ENCODE measurements at places on chromosomes 4 and X. TPM values are rescaled to one million over a fixed set of nuclear protein-coding genes. Genes with fewer than 3 reads are reported as not detected.

DNA sequence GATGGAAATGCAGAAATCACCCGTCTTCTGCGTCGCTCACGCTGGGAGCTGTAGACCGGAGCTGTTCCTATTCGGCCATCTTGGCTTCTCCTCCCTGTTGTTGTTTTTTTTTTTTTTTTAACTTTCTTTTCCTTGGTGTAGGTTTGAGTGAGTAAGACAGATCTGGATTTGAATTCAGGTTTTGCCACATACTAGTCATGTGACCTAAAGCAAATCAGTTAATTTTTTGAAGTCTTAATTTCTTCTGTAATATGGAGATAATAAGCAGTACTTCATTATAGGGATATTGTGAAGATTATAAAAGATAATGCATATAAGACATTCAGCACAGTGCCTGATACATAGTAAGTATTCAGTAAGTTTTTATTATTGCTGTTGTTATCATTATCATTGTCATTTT, 41.5 kb upstream of the BRS3 start:
- no peak overlapping the region for H3K27ac ChIP-seq
- no peak overlapping the region for H3K4me3 ChIP-seq
- no peak for DNase-seq
- H3K36me3 ChIP-seq: no peaks in the 10 kb centered on the region

- no peak overlapping the region for H3K27ac ChIP-seq
- H3K4me3 ChIP-seq: no peak overlapping the region
- DNase-seq: no peak
- no peaks in the 10 kb centered on the region for H3K27me3 ChIP-seq
- peaks cover 12% of the 10 kb centered on the region for H3K4me1 ChIP-seq
- no peaks in the 10 kb centered on the region for H3K36me3 ChIP-seq
These were observed 6.2 kb downstream of the CLCN3 start for GRCh38 chr4:169626331-169627282.

DNA sequence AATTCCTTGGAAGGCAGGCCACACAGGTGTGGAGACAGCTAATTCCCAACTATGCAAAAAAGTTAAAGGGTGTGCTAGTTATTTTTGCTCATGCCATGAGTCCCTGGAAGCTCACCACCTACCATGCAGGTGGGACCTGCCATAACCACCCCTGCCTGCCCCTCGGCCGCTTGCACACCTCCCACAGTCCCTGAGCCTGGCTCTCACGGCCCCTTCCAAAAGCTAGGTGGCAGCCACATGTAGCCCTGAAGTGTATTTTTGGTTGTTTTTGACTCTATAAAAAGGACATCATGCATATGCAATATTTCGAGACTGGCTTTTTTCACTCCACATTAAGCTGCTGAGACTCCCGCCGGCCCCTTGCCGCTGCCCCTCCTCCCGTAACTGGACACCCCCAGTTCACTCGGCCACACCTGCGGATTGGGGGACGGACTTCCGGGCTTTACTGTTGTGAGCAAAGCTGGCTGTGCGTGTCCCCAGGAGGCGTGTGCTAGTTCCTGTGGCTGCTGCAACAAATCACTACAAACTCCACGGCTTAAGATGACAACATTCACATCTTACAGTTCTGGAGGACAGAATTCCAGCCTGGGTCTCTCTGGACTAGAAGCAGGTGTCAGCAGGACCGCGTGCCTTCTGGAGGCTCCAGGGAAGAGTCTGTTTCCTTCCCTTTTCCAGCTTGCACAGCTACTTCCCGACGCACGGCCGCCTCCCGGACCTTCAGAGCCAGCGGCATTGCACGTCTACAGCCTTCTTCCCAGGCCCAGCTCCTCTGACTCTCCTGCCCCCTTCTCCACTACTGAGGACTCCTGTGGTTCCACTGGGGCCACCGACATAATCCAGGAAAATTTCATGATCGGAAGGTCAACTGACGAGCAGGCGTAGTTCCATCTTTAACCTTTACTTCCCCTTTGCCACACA, 24.8 kb downstream of the ZFYVE28 start:
- no peaks in the 10 kb centered on the region for H3K36me3 ChIP-seq
- no peak overlapping the region for H3K27ac ChIP-seq
- H3K4me1 ChIP-seq: peaks cover 34% of the 10 kb centered on the region
- DNase-seq: peak; percentile 79
- H3K4me3 ChIP-seq: peak overlapping the region; percentile 20

Gene OPHN1
- 4.2 TPM for total RNA-seq

DNA sequence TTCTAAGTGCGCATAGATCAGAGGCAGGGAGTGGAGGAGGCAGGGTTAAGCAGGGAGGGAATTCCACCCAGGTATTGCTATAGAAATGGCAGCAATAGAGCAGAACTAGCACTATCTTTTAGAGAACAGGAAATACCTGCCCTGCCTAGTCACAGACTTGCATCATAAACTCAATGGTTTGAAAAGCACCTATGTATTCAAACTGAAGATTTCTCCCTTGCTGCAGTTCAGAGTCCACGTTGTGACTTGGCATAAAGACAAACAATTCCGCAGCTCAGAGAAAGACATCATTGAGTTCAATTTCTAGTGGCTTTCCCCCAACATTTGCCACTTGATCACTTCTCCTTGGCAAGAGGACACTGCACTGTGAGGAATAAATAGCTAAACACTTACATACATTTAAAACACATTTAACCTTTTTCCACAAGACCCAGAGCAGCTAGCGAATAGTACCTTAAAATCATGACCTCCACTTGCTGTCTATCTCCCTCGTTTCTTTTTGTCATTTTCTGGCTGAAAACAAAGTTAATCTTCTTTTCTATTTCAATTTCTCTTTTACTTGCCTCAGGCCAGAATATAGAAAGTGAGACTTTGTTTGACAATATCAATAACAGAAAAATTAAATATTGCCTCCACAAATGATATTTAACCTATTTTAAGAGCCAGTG, 42.4 kb downstream of the SLC7A11 start:
- H3K4me1 ChIP-seq: no peaks in the 10 kb centered on the region
- H3K4me3 ChIP-seq: no peak overlapping the region
- no peaks in the 10 kb centered on the region for H3K36me3 ChIP-seq
- H3K27ac ChIP-seq: no peak overlapping the region

- H3K4me3 ChIP-seq: no peak overlapping the region
- H3K27me3 ChIP-seq: no peaks in the 10 kb centered on the region
- no peaks in the 10 kb centered on the region for H3K36me3 ChIP-seq
These were observed 217.0 kb downstream of the RAB28 start for GRCh38 chr4:13267091-13267490.

- no peaks in the 10 kb centered on the region for H3K27me3 ChIP-seq
- H3K36me3 ChIP-seq: no peaks in the 10 kb centered on the region
- no peaks in the 10 kb centered on the region for H3K4me1 ChIP-seq
- peak; percentile 4 for DNase-seq
These were observed 217.4 kb downstream of the GPAT3 start for GRCh38 chr4:83753260-83753659.

DNA sequence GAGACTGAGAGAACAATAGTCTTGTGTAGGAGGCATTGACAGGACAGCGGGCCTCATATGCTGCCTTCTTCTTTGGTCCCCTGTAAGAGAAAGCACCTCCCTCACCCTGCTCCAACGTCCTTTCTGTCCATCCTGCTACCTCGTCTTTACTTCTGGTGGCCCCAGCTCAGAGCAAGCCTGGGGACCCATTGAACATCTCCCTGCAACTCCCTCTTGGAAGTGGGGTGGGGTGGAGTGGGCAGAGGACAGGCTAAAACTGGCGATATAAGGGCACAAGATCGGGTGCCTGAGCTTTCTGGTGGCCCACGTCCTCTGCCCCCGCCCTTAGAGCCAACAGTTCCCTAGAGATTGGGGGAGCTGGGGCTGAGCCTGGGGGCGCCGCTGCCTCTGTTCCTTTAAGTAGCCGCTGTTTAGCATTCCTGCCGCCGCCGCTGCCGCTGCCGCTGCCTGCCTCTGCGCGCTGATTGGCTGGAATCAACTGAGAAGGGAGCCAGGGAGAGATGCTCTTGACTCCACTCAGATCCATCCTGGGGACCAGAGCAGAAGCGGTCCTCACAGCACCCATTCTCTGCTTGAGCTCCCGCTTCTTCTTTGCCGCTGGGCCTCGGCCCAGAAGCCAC, at the start of gene DLG3:
Gene DLG3, plus strand, starts transcription at position 510 of the 620 bp plus-strand sequence. CDS start 367 bp downstream, outside the sequence.
- DNase-seq: peak; percentile 81
- H3K27ac ChIP-seq: no peak within 1 kb of the TSS
- peak within 1 kb of the TSS; percentile 44 for H3K4me3 ChIP-seq
- H3K36me3 ChIP-seq: no peaks in the 10 kb centered on the region
- H3K4me1 ChIP-seq: no peaks in the 10 kb centered on the region

- peaks cover 19% of the 10 kb centered on the region for H3K27me3 ChIP-seq
- H3K36me3 ChIP-seq: no peaks in the 10 kb centered on the region
- peaks cover 25% of the 10 kb centered on the region for H3K4me1 ChIP-seq
- H3K4me3 ChIP-seq: peak overlapping the region; percentile 99
These were observed 608 bp downstream of the RAPGEF2 start for GRCh38 chr4:159103384-159103990.

DNA sequence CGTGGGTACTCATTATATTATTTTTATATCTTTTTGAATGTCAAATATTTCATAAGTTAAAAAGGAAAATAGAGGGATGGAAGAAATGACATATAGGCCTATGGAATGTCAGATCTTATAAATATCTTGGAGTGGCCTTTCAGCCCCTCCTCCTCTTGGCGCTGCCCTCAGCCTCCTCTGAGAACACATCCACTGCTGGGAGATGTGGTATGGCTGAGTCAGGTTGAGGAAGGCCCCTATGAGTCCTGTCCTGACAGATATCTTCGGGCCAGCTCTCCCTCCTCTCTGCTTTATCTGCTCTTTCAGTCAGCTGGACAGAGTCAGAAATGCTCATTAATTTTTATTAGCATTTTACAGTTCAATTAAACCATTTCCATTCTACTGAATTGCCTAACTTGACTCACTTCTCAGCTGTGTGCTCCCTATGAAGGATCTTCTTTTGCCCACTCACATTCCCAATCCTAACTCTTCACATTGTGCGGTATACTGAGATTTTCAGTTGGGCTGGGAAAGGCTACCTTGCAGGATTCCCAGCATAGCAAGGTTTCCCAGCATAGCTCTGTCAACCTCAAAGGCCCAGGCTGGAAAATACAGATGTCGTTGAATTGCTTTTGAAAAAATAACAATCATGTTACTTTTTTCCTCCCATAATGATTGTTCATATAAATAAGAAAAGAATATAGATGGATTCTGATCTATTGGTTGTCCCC, 128.0 kb downstream of the ARHGEF9 start:
- H3K27me3 ChIP-seq: no peaks in the 10 kb centered on the region
- no peaks in the 10 kb centered on the region for H3K36me3 ChIP-seq
- H3K4me1 ChIP-seq: no peaks in the 10 kb centered on the region

DNA sequence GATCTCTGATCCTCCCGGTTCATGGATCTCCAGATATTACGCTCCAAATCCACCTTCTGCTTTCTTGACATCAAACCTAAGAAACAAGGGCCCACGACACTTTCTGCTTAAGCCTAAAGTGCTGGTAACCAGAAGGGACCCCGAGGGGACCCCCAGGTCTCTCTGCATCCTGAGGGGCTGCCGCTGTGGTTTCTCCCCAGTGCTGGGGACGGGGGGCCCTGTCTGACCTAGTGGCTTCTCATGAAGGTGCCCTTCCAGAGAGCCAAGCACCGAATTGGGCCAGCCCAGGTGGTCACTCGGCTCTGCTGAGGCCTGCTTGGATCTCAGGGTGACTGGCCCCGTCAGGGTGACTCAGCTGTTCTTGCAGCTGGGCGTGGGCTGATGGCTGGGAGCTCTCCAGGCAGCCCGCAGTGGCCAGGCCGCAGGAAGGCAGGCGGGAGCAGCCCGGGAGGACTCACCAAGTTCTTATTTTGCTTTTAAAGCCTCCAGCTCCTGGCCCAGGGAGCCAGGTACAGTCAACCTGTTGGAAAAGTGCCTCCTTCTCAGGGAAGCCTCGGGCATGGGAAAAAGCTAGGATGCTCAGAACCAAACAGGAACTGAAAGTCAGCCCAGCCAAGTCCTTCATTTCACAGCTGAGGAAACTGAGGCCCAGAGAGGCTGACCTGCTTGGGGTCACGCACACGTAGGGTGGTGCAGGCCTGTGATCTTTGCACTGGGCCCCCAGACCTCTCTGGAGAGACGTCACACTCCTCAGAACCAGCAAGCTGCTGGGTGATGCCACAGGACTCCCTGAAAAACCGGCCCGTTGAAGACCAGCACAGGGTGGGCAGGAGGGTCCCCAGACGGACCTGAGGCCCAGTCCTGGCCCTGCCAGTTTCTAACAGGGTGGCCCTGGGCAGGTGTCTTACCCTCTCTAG, 16.7 kb downstream of the BLOC1S4 start:
- no peaks in the 10 kb centered on the region for H3K4me1 ChIP-seq
- no peaks in the 10 kb centered on the region for H3K36me3 ChIP-seq
- no peak overlapping the region for H3K27ac ChIP-seq
- H3K27me3 ChIP-seq: no peaks in the 10 kb centered on the region

GRCh38 chrX:120564925-120565324, 4.2 kb upstream of the CUL4B start:
- no peak for DNase-seq
- H3K36me3 ChIP-seq: no peaks in the 10 kb centered on the region
- no peak overlapping the region for H3K4me3 ChIP-seq
- H3K27ac ChIP-seq: no peak overlapping the region
- H3K4me1 ChIP-seq: no peaks in the 10 kb centered on the region

DNA sequence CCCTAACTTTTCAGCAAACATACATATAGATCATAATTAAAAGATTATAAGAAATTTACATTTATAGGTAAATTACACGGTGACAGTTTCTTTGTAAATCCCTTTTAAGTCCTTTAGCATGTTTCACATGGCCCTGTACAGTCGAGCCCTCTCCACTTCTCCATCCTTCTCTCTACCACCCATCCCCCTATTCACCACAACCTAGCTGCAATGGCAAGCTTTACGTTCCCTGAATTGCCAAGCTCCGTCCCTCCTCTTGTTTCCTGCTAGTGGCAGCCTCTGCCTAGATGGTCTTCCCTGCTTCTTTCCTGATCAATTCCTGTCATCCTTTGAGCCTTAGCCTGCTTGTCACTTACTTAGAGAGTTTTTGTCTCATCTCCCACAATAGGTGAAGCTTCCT, 116.2 kb downstream of the TMA16 start:
- H3K27me3 ChIP-seq: no peaks in the 10 kb centered on the region
- no peak overlapping the region for H3K27ac ChIP-seq
- H3K36me3 ChIP-seq: no peaks in the 10 kb centered on the region
- H3K4me3 ChIP-seq: no peak overlapping the region

DNA sequence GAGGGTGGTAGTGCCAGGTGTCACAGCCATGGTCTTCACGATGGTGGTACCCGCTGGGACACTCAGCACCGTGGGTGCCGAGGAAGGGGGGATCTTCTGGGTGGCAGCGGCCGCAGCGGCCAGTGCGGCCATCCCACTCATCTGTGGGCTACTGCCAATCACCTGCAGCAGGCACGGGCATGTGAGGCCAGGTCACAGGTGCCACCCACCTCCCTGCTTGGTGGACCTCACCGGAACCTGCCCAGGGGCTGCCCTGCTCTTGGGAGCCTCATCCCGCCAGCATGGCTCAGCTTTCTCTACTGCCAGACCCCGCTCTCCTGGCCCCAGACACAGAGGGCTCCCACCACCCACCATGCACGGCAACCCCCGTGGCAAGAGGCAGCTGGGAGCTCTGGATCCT, 13.0 kb downstream of the HCFC1 start:
- no peaks in the 10 kb centered on the region for H3K27me3 ChIP-seq
- H3K27ac ChIP-seq: no peak overlapping the region
- no peak for DNase-seq
- no peaks in the 10 kb centered on the region for H3K4me1 ChIP-seq

Gene CCDC160
- 21.6 TPM for total RNA-seq

Gene PDLIM3
- total RNA-seq: 1.4 TPM

GRCh38 chr4:142452161-142452855, 393.8 kb downstream of the INPP4B start:
- H3K4me1 ChIP-seq: peaks cover 9% of the 10 kb centered on the region
- H3K27ac ChIP-seq: no peak overlapping the region
- no peaks in the 10 kb centered on the region for H3K36me3 ChIP-seq
- H3K4me3 ChIP-seq: no peak overlapping the region

GRCh38 chrX:48726596-48726995, 30.1 kb downstream of the SUV39H1 start:
- DNase-seq: no peak
- H3K36me3 ChIP-seq: no peaks in the 10 kb centered on the region
- no peaks in the 10 kb centered on the region for H3K4me1 ChIP-seq
- H3K27me3 ChIP-seq: no peaks in the 10 kb centered on the region
- H3K4me3 ChIP-seq: no peak overlapping the region

Data from neural progenitor cell (in vitro differentiated cells).